ENCODE measurements at places on chromosomes 13 and 19.

GRCh38 chr13:104597546-104598180 lies 1531.4 kb upstream of the SLC10A2 start:
- H3K36me3 ChIP-seq: no peaks in the 10 kb centered on the region
- no peaks in the 10 kb centered on the region for H3K27me3 ChIP-seq
- H3K4me3 ChIP-seq: no peak overlapping the region
- DNase-seq: no peak
- H3K4me1 ChIP-seq: no peaks in the 10 kb centered on the region

DNA sequence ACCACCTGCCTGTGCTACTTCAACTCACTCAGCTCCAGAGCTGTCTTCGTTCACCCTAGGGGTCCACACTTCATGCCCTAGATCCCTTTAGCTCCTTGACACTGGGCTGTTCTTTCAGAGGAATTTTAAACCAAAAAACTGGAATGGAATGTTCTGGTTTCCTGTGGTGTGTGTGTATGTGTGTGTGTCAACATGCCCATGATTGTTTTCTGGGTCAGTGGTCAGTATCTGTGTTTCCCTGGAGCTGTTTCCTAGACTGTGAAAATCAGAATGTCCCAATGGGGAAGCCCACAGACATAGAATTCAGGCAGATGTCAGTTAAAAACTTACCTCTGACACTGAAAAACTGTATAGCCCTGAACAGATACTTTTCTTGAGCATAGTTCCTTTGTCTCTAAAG lies 1.3 kb downstream of the PMIS2 start:
- H3K27ac ChIP-seq: no peak overlapping the region
- DNase-seq: no peak
- H3K36me3 ChIP-seq: no peaks in the 10 kb centered on the region
- H3K27me3 ChIP-seq: no peaks in the 10 kb centered on the region

GRCh38 chr19:2043251-2043641 lies 7.8 kb downstream of the MKNK2 start:
- peaks cover 28% of the 10 kb centered on the region for H3K4me1 ChIP-seq
- no peak overlapping the region for H3K27ac ChIP-seq
- no peaks in the 10 kb centered on the region for H3K27me3 ChIP-seq
- H3K4me3 ChIP-seq: no peak overlapping the region

GRCh38 chr19:18300930-18301717 lies 19.7 kb upstream of the JUND start:
- no peaks in the 10 kb centered on the region for H3K36me3 ChIP-seq
- H3K27ac ChIP-seq: no peak overlapping the region
- no peak overlapping the region for H3K4me3 ChIP-seq
- H3K4me1 ChIP-seq: peaks cover 21% of the 10 kb centered on the region

DNA sequence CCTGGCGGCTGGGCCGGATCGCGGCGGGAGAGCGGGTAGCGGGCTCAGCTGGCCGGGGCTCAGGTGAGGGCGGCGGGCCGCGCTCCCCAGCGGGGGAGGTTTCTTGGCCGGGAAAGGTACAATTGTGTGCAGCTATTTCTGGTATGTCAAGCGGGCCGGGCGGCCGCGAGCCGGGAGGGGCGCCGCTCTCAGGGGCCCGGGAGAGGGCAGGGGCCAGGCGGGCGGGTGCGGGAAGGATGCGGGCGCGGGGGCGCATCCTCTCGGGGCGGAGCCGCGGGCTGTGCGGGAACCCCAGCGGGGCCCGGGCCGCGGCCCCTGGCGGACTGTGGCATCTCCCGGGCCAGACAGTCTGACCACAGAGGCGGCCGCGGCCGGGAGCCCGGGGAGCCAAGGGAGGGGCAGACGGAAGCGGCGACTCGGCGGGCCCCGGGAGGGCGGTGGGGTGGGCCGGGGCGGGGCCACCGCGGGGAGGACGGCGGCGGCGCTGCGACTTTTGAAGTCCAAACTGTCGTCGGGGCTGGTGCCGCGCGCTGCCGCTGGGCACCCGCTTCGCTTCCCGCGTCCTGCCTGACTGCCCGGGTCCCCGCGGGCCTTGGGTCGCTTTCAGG lies at the start of gene LMO7:
Gene LMO7 (plus strand): TSS at position 503 of the 608 bp plus-strand sequence. CDS start 328 bp downstream, outside the sequence.
- no peaks in the 10 kb centered on the region for H3K36me3 ChIP-seq
- peak within 1 kb of the TSS; percentile 62 for H3K4me3 ChIP-seq
- no peak within 1 kb of the TSS for H3K27ac ChIP-seq
- no peaks in the 10 kb centered on the region for H3K27me3 ChIP-seq
- peak; percentile 15 for DNase-seq
- H3K4me1 ChIP-seq: peaks cover 9% of the 10 kb centered on the region

- no peak for DNase-seq
- H3K27ac ChIP-seq: no peak overlapping the region
- no peak overlapping the region for H3K4me3 ChIP-seq
- peaks cover 84% of the 10 kb centered on the region for H3K27me3 ChIP-seq
These were observed 335 bp upstream of the SOX1 start for GRCh38 chr13:112066624-112067004.

GRCh38 chr13:52686376-52686775 lies 33.7 kb downstream of the SUGT1 start:
- H3K27ac ChIP-seq: no peak overlapping the region
- H3K36me3 ChIP-seq: peaks cover 6% of the 10 kb centered on the region
- DNase-seq: no peak
- no peak overlapping the region for H3K4me3 ChIP-seq
- H3K4me1 ChIP-seq: no peaks in the 10 kb centered on the region

- H3K4me3 ChIP-seq: no peak overlapping the region
- H3K36me3 ChIP-seq: no peaks in the 10 kb centered on the region
- no peaks in the 10 kb centered on the region for H3K27me3 ChIP-seq
- H3K27ac ChIP-seq: peak overlapping the region; percentile 53
- H3K4me1 ChIP-seq: peaks cover 36% of the 10 kb centered on the region
These were observed 7.0 kb downstream of the MOB3A start for GRCh38 chr19:2089001-2089711.

GRCh38 chr19:56310462-56310861 lies 4.2 kb downstream of the ZSCAN5A start:
- H3K4me1 ChIP-seq: peaks cover 8% of the 10 kb centered on the region
- H3K36me3 ChIP-seq: no peaks in the 10 kb centered on the region
- H3K4me3 ChIP-seq: no peak overlapping the region
- H3K27me3 ChIP-seq: no peaks in the 10 kb centered on the region
- no peak for DNase-seq
- H3K27ac ChIP-seq: no peak overlapping the region

DNA sequence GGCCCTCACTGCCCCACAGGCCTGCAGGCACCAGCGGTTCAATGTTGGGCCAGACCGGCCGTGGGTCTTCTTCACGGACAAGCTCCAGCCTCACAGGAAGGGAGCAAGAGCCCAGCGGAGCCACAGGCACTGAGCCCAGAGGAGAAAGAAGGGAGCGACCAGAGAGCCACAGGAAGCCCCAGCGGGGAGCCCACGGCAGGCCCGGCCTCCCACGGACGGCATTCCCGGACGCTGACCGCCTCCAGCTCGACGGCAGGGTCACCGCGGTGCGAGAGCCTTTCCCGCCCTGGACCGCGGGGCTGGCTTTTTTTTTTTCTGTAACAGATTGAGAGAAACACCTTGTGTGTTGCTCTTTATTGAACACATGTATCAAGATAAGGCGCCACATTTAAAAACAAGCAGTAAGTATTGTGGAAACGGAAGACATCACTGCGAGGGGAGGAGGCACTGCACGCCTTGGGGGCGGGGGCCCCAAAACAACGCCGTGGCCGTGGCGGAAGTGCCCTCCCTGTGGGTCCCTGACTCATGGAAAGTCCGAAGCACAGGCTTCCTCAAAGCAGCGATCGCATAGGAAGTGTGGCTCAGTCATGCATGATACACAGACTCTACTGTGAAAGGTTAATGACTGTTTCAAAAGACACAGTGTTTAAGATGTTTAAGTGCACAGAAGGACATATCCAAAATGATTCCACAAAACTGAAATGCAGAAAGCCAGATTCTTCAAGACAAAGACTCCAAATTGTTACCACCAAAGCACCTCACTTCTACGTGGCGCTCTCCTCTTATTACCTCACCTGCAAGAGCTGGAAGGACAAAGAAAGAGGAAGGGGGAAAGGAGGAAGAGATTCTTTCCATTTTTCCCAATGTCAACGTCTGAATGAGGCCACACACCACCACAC lies 3.5 kb downstream of the RASA3 start:
- H3K4me1 ChIP-seq: peaks cover 39% of the 10 kb centered on the region
- no peak overlapping the region for H3K4me3 ChIP-seq
- peak overlapping the region; percentile 87 for H3K27ac ChIP-seq
- no peaks in the 10 kb centered on the region for H3K36me3 ChIP-seq
- H3K27me3 ChIP-seq: no peaks in the 10 kb centered on the region
- peak; percentile 96 for DNase-seq

DNA sequence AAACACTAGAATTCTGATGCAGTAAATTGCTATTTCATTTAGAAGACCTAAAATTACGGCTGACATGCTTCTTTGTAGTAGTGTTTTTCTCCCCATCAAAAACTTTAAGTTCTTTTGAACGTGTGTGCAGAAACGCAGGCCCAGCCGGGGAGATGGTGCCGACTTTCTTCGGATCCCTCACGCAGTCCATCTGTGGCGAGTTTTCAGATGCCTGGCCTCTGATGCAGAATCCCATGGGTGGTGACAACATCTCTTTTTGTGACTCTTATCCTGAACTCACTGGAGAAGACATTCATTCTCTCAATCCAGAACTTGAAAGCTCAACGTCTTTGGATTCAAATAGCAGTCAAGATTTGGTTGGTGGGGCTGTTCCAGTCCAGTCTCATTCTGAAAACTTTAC lies 98.3 kb downstream of the TNFRSF19 start:
- H3K27me3 ChIP-seq: peaks cover 6% of the 10 kb centered on the region
- no peaks in the 10 kb centered on the region for H3K4me1 ChIP-seq
- DNase-seq: no peak
- H3K27ac ChIP-seq: no peak overlapping the region
- H3K4me3 ChIP-seq: no peak overlapping the region

DNA sequence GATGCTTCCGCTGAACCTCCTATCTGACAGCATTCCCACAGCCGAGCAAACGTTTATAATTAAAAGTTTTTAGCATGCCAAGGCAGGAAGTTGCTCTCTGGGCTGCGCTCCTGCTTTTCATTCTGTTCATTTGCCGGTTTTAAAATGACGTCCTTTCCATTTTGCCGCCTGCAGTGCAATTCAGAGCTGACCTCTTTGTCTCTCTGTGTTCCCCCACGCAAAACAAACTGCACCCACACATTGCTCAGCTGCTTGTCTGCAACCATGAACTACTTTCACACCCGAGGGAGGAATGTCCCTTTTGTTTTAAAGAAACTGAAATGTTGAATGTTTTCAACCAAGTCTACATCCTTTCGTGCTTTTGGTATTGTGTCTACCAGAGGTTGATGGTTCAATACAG lies 416.5 kb downstream of the EFNB2 start:
- H3K27ac ChIP-seq: no peak overlapping the region
- H3K36me3 ChIP-seq: no peaks in the 10 kb centered on the region
- H3K4me1 ChIP-seq: peaks cover 47% of the 10 kb centered on the region
- no peaks in the 10 kb centered on the region for H3K27me3 ChIP-seq

DNA sequence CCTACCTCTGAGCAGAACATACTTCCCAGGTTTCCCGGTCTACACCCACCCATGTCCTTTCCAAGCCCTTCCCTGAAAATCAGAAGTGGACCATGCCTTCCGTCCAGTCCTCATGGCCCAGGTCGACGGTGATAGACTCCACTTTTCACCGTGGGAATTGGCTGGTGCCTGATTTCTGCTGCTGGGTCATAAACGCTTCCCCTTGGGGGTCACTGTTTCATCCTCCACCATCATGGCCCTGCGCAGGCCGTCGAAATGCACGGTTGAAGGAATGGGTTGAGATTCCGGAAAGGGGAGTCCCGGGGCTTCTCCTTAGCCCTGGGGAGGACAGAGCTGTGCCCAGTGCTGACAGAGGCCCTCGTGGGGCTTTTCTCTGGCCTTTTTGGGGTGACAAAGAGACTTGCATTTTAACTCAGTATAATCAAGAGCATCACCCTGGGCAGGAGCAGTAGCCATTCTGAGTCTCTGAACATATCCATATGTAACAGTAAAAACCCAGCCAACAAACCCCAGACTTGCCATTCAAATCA lies 75.5 kb downstream of the SOX1 start:
- DNase-seq: no peak
- H3K27me3 ChIP-seq: no peaks in the 10 kb centered on the region
- H3K27ac ChIP-seq: no peak overlapping the region
- no peaks in the 10 kb centered on the region for H3K4me1 ChIP-seq

GRCh38 chr13:77176350-77176749 lies 149.4 kb upstream of the FBXL3 start:
- no peak for DNase-seq
- H3K4me1 ChIP-seq: no peaks in the 10 kb centered on the region
- H3K27me3 ChIP-seq: no peaks in the 10 kb centered on the region
- H3K4me3 ChIP-seq: no peak overlapping the region
- peaks cover 19% of the 10 kb centered on the region for H3K36me3 ChIP-seq

DNA sequence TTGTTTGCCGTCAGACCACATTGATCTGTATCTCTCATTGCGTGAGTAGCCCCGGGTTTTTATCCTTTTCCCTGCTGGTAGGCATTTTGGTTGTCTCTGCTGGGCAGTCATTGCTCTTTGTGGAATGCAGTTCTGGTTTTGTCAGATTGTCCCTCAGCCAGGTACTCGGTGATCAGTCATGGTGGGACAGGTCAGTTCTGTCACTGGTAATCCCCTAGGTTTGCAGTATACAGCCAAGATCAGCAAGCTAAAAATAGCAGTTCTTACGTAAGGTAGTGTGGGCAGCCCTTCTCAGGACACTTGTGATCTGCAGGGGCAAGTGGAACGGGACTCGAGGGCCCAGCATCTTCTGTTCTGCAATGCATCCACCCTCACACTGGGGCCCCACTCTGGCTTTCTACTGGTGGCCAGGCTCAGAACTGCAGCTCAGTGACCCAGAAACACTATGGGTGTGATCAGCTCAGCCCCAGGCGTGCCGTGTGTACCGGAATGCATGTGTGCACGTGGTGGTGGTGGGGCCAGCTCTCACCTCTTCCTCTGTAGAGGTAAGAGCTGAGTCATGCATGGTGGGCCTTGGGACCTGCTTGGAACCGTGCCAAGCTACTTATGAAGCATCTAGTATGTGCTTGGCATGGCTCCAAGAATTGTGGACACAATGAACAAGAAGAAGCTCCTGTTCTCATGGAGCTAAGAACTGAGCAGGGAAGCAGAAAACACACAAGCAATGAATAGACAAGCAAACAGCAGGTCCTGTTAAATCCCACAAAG lies 6.3 kb downstream of the PLEKHF1 start:
- H3K4me1 ChIP-seq: peaks cover 8% of the 10 kb centered on the region
- peak; percentile 4 for DNase-seq
- H3K27me3 ChIP-seq: no peaks in the 10 kb centered on the region
- no peaks in the 10 kb centered on the region for H3K36me3 ChIP-seq
- H3K4me3 ChIP-seq: no peak overlapping the region
- H3K27ac ChIP-seq: no peak overlapping the region

DNA sequence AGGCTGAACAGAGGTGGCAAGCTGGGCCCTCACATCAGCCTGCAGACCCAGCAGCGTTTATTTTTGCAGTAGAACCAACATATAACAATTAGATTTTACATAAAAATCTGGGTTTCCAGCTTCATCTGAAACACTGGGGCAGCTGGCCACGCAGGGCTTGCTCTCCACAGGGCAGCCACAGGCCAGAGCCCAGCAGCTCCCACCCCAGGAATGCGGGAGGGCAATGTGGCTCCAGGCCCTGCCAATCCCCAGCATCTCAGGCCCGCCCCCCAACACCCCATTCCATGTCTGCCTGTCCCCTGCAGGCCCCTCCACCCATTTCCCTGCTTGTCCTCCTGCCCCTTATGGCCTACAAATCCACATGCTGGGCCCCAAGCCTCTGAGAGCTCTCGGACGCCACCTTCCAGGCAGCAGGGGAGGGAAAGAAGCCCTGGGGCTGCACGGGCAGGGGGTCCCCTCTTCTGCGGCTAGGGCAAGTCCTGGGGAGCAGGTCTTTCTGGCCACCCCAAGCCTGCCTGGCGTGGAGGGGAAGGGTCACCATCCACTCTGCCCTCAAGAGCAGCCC lies 15.0 kb upstream of the VSTM2B start:
- no peak for DNase-seq
- no peak overlapping the region for H3K27ac ChIP-seq
- H3K36me3 ChIP-seq: no peaks in the 10 kb centered on the region
- no peaks in the 10 kb centered on the region for H3K4me1 ChIP-seq
- H3K4me3 ChIP-seq: no peak overlapping the region
- no peaks in the 10 kb centered on the region for H3K27me3 ChIP-seq

All from endothelial cell of umbilical vein (primary cell).